GM12878 (cell line): ENCODE measurements at places on chromosomes 16 and 17.
A peak's percentile ranks its signal among the peaks of the same experiment; 100 is the strongest.

- no peak for DNase-seq
Observed at GRCh38 chr17:44130693-44131349, 7.4 kb upstream of the HDAC5 start.

- no peak for DNase-seq
Observed at GRCh38 chr16:21654466-21654865, 2.1 kb upstream of the IGSF6 start.

- no peak for DNase-seq
Observed at GRCh38 chr16:4116325-4117249, at the start of gene ADCY9. Gene ADCY9, minus strand, starts transcription at chr16:4116442. Its CDS starts 1,000 bp downstream, at chr16:4115442.

- no peak for DNase-seq
Observed at GRCh38 chr16:83365166-83365565, 442.6 kb upstream of the HSBP1 start.

- no peak for DNase-seq
Observed at GRCh38 chr17:17560975-17561374, 30.5 kb downstream of the PEMT start.

DNA sequence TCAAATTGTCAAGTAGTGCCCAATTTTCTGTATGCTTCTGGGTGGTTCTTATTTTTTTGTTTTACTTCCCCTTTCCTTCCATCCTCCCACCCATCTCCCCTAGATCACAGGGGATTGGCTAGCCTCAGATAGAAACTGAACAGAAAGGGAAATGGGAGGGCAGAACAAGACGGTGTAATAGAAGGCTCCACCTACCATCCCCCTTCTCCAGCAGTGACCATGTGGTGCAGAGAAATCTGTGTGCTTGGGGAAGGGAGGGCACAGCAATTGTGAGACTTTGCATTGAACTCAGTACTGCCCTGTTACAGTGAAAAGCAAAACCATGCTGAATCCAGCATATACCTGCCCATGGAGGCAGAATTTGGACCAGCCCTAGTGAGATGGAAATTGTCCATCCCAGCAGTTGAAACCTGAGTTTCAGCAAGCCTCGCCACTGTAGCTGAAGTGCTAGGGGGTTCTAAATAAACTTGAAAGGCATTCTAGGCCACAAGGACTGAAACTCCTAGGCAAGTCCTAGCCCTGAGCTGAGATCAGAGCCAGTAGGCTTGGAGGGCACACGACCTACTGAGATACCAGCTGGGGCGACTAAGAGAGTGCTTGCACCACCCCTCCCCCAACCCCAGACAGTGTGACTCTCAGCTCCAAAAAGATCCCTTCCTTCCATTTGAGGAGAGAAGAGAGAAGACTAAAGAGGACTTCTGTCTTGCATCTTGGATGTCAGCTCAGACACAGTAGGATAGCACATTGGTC, 5.2 kb downstream of the SLFN11 start:
- peak; percentile 75 for DNase-seq

DNA sequence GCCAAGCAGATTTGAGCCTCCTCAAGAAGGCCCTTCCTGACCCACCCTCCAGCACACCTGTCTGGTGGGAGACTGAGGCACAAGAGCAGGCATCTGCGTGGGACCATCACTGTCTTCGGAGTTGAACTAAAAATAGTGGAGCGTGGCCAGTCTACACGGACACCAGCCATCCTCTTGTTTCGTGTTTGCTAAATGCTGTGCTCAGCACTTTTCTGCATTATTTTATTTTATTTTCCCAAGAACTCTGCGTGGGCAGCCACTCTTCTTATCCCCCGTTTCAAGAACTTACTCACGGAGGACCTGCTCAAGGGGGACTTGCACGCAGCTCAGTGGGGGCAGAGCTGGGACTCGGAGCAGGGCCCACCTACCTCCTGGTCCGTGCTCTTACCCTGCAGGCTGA, 60.8 kb downstream of the SOCS3 start:
- DNase-seq: no peak

DNA sequence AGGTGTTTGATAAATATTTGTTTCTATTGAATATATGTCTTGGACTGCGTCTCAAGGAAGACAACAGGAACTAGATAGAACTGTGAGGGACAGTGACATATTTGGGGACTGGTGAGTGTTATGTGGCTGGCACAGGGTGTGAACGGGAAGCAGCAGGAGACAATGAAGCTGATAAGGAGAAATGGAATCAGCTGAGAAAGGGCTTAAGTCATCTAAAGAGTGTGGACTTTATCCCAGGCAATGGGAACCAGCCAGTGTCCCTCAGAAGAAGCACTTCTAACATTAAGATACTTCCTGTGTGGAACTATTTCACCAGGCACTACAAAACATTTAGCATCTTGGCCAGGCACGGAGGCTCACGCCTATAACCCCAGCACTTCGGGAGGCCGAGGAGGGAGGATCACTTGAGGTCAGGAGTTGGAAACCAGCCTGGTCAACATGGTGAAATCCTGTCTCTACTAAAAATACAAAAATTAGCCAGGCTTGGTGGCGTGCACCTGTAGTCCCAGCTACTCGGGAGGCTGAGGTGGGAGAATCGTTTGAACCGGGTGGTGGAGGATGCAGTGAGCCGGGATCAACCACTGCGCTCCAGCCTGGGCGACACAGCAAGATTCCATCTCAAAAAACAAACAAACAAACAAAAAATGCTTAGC, 41.2 kb downstream of the ARHGAP17 start:
- DNase-seq: no peak

DNA sequence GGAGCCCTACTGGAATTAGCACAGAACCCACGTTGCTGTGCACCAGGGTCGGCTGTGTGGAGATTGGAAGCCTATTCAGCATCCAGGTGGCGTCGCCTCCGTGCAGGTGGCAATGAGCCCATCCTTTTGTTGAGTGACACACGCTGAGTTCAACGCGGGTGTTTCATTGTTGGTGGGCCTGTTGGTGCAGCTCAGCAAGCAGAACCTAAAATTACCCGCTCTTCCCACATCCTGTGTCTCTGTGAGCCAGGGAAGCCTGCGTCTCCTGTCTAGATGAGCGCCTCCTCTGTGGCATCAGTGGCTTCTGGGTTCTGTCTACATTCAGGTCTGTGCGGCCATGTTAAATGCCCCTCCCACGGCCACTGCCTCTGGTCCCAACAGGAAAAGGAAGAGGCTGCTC, 14.5 kb downstream of the CD2BP2 start:
- no peak for DNase-seq

DNA sequence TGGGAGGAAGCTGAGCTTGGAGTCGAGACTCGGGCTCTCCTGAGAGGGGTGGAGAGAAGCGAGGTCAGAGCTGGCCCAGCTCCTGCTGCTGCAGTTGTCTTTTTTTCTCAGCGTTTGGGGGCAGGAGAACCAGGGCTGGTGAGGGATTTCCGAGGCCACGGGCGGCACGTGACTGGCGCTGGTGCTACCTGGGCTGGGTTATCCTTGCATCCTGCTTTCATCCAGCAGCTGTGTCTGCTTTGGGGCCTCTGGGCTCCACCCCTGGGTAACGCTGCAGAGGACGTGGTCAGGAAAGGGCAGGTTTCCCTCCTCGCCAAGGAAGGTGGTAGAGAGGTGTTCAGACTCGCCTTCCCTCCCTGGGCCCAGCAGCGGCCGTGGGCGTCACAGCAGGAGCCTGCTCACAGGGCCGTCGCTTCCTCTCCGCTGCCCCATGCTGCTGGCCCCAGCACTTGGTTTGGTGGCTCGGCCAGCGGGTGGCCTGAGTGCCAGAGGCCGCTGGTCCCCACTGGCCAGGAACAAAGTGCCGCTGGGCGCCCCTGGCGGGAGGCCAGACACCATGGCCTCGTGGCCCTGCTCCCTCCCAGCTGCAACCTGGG, 22.5 kb downstream of the GSE1 start:
- DNase-seq: no peak

- DNase-seq: no peak
Observed at GRCh38 chr17:44335968-44336367, 9.1 kb upstream of the GRN start.

DNA sequence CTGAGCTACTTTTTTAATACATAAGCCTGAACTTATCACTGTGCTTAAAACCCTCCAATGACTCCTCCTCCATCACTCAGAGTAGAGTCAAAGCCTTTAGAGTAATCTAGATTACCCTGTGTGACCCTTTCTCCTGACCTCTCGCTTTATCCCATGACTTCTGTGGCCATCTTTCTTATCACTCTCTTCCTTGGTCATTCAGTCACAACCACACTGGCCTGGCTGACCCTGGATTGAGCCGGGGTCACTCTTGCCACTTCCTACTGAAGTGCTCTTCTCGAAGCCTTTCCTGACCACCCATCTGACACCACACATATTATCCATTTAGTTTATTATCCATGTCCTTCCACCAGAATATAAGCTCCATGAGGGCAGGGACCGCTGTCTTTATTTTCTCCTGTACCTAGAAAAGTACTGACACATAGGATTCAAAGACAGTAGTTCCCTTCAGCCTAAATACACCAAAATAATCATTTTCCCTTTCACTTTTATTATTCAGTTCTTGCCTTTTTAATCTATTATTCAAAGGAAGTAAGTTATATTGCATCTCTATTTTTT, 28.0 kb upstream of the ABCA9 start:
- no peak for DNase-seq

- no peak for DNase-seq
Observed at GRCh38 chr17:8153525-8153956, 1.3 kb upstream of the PER1 start.

DNA sequence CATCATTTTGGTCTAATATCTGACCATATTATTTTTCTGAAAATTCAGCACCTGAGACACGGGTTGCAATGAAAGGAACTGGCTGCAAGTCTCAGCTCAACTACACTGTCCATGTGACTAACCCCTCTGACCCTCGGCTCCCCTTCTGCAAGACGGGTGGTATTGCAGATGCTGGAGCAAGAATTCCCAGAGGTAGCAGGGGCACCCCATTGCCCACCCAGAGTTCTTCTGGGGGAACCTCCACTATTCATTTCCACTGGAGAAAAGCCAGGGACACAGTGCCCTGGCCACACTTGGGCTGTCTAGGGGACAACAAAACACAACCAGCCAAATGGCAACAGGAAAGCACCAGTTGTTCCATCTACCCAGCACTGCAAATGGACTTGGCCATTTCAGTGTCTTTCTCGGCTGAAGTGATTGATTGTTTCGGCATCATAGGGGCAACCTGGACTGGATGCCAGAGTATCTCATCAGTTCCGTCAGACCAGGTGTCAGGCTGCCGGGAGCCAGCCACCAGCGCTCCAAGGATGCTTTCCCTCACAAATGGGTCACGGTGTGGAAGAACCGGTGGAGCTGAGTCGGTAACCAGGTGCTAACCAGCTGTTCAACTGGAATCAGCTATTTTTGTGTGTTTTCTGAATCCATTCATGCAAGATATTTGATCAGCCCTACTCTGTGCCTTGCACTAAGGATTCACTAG, 58.1 kb downstream of the C16orf78 start:
- no peak for DNase-seq

GRCh38 chr16:82935766-82936165, 309.0 kb downstream of the CDH13 start:
- DNase-seq: no peak

GRCh38 chr17:32875923-32876416, 954 bp downstream of the MYO1D start:
- DNase-seq: no peak

DNA sequence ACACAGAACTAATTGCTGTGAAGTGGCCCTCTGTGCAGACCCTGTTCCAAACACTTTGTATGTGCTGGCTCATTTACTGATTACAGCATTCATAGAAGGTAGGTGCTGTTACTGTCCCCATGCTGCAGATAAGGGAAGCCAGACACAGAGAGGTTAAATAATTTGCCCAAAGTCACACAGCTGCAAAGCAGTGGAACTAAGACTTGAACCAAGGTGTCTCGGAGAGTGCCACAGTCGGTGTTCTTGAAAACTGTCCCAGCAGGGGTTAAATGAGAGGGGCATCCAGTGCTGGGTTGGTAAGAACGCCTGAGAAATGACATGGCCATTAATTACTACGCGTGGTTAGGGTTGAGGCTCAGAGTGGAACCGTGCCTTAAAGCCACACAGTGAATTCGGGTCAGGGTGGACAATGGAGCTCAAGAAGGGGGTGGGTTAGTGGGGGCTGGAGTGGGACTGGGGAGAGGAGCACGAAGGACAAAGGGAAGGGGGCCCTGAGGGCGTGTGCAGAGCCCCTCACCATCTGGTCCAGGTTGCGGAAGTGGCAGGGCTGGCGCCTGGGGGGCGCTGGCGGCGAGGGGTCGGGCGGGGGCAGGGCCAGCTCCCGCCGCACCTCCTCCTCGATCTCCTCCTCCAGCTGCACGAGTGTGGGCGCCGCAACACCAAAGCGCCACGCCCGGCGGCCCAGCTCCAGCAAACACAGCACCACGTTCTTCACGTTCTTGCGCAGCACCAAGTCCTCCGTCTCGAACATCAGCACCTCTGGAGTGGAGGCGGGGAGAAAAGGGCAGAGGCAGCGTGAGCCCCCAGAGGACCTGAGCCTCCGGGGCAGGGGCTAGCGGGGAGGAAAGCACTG, 3.3 kb downstream of the GAS2L2 start:
- DNase-seq: no peak

- no peak for DNase-seq
Observed at GRCh38 chr16:81181013-81181720, 57.3 kb upstream of the BCO1 start.

GRCh38 chr17:62110923-62111484, 45.9 kb upstream of the MED13 start:
- no peak for DNase-seq

DNA sequence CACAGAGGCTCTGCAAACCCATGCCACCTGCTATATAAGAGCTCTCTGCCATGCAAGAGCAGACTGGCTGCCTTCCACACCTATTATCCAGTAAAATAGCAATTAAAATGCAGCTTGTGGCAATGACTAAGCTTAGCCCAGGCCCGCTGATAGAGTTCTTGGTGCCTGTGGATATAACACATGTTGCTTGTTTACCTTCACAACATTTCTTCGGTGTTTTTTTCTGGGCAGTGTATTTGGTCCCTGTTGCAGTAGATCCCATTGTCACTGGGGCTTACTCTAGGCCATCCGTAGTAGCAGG, 63.5 kb downstream of the SPECC1 start:
- no peak for DNase-seq

DNA sequence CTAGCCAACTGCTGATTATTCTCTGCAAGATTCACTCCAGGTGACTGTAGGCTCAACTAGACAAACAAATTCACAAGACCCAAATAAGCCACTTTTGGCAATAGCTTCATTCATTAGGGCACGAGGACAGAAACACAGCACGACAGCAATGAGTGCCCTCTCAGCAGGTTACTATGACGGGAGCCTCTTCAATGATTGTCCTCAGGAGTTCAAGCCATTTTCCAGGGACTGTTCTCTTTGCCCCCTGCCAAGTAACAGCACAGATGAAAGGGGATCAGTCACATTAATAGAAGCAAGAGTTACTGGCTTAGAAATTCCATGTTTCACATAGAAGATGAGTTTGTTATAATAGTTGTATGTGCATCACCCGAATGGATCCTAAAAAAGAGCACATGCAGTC, 712.2 kb downstream of the CDH8 start:
- DNase-seq: no peak

GRCh38 chr16:68760671-68761275, 23.7 kb downstream of the CDH1 start:
- peak; percentile 95 for DNase-seq
